ENCODE measurements at places on chromosomes 13 and 19.

GRCh38 chr19:42155796-42156195 lies 23.6 kb upstream of the POU2F2 start:
- no peak for DNase-seq

GRCh38 chr13:43374621-43375020 lies 351.2 kb downstream of the DNAJC15 start:
- no peak for DNase-seq

GRCh38 chr19:51714848-51715247 lies 8.9 kb downstream of the HAS1 start:
- no peak for DNase-seq

DNA sequence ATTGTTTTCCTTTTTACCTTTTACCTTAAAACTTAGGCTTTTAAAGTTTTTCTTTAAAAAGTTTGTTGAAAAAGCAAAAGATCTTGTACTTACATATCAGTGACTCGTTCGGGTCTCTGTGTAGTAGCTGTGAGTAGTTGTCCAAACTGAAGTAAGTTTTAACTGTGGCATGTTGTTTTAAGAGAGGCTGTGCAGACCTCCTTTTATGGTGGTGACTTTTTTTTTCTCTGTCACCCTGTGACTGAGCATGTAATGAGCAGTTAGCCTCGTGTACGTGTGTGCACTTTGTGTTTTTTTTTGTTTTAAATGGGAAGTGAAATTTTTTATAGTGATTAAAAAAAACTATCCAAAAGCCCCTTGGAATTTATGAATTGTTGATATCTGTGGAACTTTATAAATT lies at the start of gene GPR183:
GPR183 (minus strand) TSS at position 153 of the 400 bp plus-strand sequence. CDS start 11,254 bp downstream, outside the sequence.
- DNase-seq: no peak

DNA sequence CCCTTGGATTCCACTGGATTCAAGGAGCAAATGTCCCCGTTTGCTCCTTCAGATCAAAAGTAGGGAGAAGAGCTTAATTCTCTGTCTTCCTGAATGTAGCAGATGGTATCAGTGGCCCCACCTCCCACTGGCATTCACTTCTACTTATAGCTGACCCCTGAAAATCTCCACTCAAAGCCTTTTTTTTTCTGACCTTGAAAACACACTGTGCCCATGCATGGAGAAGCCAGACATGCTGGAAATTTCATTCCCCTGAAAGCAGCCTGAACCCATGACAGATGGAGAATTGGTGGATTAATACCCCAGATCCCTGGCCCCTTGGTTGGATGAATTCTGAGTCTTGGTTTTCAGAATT lies 76.6 kb upstream of the UBAC2 start:
- DNase-seq: no peak

GRCh38 chr13:41631296-41631965 lies 174.1 kb downstream of the RGCC start:
- DNase-seq: no peak

DNA sequence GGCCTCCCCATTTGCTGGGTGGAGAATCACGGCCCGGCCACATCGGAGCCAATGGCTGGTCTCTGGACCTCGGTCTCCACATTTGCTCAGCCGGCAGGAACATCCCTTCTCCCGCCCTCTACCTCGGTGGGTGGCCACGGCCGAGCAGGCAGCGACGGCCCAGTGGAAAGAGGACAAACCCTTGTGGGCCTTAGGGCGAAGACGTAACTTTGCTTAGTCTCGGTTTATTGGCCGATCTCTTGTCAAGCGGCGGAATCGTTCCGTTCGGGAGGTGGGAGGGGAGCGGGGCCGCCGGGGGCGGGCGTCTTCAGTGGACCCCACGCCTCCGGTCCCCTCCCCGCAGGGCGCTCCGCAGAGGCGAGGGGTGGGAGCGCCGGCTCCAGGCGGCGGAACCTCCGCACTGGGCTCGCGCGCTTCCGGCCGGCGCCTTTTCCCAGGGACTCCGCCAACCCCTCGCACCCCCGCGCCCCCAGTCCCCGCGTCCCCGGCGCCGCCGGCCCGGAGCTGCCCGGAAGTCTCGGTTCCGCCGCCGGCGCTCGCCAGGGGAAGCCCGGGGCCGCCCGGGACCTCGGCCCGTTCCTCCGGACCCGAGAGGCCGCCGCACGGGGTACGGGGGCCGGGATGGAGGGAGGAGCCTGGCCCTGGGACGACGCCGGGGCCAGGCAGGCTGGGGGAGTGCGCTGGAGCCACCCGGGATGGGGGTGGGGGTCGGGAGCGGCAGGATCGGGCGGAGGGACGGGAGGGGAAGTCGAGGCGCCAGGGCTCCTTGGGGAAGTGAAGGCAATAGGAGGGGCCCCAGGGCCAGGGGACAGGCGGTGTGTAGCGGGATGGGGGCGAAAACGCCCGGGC lies at the start of gene ZNF580:
ZNF580 (plus strand) TSS at position 426 of the 849 bp plus-strand sequence. CDS start 1,507 bp downstream, outside the sequence.
- DNase-seq: peak; percentile 86

DNA sequence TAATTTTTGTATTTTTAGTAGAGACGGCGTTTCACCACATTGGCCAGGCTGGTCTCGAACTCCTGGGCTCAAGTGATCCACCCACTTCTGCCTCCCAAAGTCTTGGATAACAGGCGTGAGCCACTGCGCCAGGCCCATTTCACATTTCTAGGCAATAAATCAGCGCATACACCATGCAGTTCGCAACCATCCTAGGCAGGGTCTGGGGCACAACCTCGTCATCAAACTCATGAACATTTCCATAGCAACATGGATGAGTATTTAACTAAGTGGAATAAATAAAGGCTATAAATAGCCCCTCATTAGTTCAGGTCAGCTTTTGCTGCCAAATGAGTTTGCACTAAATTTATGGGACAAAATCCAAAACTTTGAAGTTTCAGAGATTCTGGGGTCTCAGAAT lies 8.2 kb downstream of the MEIS3 start:
- DNase-seq: no peak

- DNase-seq: no peak
These were observed 35.5 kb downstream of the LYL1 start for GRCh38 chr19:13066933-13067807.

GRCh38 chr13:51619614-51620013 lies 35.4 kb downstream of the WDFY2 start:
- no peak for DNase-seq

DNA sequence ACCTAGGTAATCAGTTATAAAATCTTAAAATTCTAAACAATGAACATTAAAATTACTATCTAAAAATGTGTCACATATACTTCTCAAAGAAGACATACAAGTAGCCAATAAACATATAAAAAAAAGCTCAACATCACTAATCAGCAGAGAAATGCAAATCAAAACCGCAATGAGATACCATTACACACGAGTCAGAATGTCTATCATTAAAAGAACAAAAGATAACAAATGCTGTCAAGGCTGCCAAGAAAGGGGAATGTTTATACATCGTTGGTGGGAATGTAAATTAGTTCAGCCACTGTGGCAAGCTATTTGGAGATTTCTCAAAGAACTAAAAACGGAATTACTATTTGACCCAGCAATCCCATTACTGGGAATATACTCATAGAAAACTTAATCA lies 310.3 kb upstream of the EDNRB start:
- DNase-seq: no peak

DNA sequence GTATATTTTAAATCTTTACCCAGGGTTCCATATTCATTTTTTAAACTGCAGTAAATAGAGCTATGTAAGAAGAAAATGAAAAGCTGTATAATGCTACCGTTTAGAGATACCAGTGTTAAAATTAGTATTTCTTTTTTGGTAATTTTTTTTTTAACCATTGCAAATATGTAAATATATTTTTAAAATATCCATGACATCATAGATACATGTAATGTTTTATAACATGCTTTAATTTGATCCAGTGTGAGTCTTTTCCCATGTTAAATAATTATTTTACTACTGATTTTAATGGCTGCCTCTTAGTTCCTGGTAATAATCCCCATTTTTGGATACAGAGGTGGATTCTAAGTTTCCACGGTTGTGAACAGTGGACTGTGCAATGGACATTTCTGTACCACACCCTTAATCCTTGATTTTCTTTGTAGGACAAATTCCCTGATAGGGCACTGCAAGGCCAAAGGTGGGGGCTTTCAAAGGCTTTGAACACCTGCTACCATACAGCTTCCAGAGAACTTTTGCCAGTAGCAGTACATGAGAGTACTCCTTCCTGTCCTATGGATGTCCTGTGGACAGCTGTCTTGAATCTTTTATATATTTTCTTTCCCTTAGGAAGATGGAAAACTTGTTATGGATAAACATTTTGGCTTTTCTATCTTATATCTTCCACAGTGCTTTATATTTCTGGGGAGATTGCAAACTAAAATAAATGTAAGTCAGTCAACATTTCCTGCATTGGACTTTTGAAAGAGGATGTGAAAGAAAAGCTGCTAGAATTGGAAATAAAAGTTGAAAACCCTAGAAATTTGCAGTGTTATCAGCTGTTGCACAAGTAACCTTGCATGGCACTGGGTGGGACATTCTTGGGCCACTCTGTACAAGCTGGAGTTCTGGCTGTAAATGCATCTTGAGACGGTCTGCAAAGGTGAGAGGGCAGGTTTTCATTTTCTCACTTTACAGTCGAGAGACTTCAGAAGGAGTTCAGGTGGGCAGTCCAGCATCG lies 46.8 kb downstream of the ARHGEF7 start:
- DNase-seq: no peak

DNA sequence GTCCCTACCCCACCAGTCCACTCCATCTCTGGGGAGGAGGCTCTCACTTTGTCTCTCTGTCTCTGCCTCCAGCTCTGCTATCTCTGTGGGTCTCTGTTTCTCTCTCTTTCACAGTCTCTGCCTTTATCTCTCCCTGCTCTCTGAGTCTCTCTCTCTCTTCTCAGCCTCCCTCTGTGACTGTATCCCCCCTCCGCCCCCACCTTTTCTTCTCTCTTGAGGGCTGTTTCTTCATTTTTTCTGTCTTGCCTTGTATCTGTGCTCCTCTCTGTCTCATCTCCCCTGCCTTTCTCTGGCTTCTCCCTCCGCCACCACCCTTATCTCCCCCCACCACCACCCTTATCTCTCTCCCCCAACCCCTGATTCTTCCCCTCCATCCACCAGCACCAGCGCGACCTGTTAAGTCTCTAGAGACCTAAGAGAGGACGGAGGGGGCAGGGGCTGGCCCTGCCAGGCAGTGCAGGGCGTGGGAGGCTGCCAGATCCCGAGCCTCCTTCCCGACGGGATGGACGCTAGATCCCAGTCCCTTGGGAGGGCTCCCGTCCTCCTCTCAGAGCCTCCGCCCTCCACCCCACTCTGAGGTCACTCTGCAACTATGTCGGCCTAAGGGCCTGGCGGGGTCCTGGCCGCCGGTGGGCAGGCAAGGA lies 1.0 kb downstream of the AXL start:
- DNase-seq: no peak

DNA sequence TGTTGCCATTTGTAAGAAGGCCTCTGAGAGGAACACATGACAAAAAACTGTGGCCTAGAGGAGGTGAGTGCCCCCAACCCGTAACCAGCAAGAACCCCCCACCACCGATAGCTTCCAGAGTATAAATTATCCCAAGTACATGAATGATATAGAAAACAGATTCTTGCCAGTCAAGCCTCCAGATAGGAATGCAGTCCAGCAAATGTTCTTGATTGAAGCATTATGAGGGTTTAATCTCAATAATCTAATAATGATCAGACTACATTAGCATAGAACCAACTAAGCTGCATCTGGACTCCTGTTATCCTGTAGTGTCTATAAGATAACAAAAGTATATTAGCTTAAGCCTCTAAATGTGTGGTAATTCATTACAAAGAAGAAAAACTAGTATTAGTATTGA lies 908.9 kb upstream of the ATXN8OS start:
- no peak for DNase-seq

- no peak for DNase-seq
These were observed 99.8 kb downstream of the LACC1 start for GRCh38 chr13:43979492-43979891.

GRCh38 chr13:21911646-21912298 lies 240.9 kb downstream of the FGF9 start:
- no peak for DNase-seq

- DNase-seq: no peak
These were observed 3.3 kb upstream of the PSMD8 start for GRCh38 chr19:38371081-38371480.

DNA sequence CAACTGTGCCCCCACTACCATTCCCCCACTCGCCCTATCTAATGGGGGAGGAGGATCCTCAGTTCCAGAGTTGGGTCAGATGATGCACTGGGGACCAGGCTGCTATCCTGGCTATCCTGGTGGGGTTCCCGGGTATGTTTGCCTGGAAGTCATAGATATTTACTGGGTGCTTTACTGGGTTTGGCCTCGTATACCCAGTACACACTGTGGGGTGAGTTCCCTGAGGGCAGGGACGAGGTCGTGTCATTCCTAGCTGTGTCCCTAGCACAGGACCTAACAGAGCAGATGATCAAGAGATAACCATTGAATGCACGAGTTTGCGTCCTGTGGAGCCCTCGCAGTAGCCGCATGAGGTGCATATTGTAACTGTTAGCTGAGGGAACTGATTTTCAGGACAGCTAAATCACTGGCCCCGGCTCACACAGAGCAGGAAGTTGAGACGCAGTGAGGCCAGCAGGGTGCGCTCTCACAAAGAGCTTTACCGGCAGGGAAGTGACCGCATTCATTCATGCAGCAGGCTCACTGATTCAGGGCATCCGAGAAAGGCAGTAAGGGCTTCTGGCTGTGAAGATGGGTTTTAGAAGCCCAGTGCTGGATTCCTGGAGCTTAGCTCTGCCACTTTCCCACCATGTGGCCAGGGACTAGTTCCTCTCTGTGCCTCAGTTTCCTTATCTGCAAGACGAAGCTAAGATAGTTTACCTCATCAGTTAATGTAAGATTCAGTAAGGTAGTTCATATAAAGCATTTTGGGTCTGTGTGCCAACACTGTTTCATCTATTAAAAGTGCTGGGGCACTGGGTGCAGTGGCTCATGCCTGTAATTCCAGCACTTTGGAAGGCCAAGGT lies 6.0 kb downstream of the RUVBL2 start:
- DNase-seq: peak; percentile 79

GRCh38 chr13:48661107-48661506 lies 7.4 kb downstream of the CYSLTR2 start:
- no peak for DNase-seq
